NCI-H1048 (cell line): ENCODE measurements at places on chromosomes 16 and 17.

- no peak for DNase-seq
These were observed 13.2 kb downstream of the UTP4 start for GRCh38 chr16:69145658-69146057.

- no peak for DNase-seq
These were observed 10.3 kb upstream of the RAB11FIP4 start for GRCh38 chr17:31381165-31381668.

GRCh38 chr17:38557836-38558727, 47.7 kb downstream of the SRCIN1 start:
- DNase-seq = peak; percentile 85

DNA sequence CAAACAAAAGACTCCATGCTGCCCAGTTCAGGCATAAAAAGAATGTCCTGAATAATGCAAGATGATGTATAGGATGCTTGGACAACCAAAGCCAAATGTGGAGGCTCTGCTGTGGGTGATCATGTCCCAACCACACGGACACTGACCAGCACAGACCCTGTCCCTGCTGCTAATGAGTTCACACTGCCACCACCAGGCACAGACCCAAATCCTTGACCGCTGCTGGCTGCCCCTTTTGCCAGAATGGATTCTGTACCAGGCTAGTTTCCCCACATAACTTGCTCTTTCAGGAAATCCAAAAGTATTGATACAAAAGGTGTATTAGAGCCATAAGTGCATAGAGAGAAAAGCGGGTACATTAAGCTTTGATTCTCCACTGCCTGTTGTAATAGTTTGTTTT, 60.9 kb downstream of the XYLT1 start:
- DNase-seq = no peak

DNA sequence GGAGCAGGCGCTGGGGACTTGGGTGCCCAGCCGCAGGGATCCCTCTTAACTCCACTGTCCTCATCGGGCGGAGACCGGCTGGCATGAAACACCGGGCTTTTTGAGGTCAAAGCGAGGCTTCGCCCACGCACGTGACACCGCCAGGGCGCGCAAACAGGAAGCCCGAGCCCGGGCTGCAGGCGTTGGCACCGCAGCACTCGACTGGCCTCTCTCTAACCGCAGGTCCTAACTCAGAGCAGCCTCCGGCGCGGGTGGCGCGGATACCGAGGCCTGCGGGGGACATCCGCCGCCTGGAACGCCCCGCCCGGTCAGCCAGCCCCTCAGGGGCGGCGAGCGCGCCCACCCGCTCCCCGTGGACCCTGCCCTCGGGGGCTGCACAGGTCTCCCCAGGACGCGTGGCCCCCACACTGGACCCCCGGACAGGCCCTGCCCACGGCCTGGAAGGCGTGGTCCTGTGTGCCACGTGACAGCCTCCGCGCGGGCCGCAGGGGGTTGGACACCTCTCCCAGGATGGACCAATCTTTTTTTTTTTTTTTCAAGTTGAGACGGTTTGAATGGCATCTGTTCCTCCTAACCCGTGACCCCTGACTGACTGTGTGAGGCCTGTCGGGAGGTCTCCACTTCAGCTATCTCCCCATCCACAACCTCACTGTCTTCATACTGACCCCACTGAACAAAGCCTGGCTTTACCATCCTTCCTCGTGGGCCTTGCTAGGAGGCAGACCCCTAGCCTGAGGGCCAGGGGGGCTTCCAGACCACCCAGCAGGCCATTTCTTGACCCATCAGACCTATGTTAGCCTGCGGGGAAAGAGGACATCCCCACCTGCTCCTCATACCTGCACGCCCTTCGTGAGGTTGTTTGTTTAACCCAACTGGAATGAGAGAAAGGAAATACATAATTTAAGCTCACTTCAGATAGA, 8.4 kb upstream of the SLC47A2 start:
- DNase-seq = no peak

- DNase-seq = no peak
These were observed 13.8 kb downstream of the ENGASE start for GRCh38 chr17:79088247-79088996.

GRCh38 chr17:45118691-45119090, 13.6 kb downstream of the PLCD3 start:
- no peak for DNase-seq

GRCh38 chr16:77551357-77551756, 116.5 kb upstream of the ADAMTS18 start:
- no peak for DNase-seq

DNA sequence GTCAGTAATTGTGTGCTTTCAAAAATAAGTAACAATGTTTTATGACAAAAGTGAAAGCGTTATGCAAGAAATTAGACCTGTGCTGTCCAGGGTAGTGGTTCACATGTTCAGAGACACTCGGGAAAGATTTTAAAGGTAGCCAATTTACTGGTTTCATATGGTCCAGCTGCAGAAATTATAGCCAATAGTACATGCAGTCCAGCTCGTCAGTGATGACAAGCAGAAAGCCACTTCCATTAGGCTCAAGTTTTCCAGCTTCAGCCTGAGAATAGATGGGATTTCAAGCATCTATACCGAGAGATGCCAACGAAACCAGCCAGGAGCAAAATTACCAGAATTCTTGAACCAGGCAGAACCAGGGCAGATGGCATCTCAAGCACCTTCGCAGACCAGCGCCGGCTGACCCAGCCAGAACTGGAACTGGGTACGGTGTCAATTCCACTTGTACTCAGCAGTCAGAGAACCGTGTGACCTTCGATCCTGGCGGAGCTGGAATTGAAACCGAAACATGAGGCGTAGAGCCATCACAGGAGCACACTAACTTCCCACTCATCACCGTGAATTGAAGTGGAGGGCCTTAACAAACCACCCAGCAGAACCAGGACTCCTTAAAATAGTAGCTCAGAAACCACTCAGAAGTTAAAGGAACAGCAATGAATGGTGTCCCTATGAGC, 207.9 kb upstream of the HSBP1 start:
- no peak for DNase-seq

GRCh38 chr16:57748596-57748995, 13.0 kb downstream of the KATNB1 start:
- DNase-seq = no peak

DNA sequence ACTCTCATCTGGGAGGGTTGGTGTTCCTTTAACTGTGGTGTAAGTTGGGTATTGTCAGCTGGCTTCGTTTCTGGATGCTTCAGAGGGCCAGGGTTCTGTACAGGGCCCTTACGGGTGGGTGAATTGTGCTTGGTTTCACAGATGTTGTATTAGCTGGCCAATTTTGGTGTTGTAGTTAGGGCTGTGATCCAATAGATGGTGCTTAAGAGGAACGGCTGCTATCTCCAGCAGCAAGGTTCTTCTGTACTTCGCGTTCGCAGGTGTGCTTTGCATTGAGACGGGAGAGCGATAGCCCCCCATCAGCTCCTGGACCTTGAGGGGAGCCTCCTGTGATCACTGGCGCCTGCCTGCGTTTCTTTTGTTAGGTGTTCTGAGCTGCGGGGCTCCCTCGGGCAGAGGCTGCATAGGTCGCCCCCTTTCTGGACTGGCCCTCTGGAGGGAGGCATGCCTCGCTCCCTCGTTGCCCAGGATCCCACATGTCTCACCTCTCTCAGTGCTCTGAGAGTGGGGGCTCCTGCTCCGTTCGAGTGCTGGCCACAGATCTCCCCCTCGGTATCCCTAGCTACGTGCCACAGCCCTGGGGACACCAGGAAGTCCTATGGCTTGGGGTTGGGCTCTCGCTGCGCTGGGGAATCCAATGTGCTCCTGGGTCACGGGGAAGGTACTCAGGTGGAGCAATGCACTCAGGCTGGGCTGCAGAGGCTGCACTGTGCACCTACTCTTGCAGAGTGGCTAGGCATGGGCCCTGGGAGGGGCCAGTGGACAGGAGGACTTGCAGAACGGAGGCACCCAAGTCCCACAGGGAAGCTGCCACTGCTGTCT, 837 bp upstream of the PRDM7 start:
- no peak for DNase-seq

DNA sequence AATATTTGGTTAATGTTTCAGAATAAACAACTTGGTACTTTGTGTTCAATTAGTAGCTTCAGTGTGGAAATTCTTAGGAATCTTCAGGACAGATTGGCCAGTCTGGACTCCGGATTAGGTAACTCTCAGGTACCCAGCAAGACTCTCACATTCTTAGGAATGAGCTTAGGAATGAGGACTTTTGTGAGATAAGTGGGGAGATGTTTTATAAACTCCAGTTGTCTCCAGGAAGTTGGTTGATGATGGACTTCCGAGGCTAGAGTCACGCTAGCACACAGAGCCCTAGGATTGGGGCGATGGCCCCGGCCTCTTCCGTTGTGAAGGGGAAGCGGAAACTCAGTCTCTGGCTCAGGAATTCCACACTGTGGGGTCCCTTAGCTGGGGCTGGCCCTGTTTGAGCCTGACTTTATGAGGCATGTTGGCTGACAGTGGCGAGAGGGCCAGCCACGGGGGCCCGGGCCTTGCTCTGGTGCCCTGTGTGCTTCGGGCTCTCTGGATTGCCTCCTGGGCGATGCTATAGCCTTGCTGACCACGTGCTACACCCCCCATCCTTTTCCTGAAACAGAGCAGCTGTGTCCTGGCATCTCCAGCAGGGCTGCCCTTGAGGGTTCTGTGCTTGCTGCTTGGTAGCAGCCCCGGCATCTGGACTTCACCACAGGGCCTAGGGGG, 32.4 kb downstream of the RAB11FIP3 start:
- DNase-seq = no peak

GRCh38 chr16:49112754-49113153, 168.9 kb downstream of the CBLN1 start:
- DNase-seq = no peak

GRCh38 chr17:63792055-63792729, 18.2 kb downstream of the DDX42 start:
- DNase-seq = no peak

GRCh38 chr16:46555951-46556350, 65.2 kb downstream of the SHCBP1 start:
- no peak for DNase-seq

DNA sequence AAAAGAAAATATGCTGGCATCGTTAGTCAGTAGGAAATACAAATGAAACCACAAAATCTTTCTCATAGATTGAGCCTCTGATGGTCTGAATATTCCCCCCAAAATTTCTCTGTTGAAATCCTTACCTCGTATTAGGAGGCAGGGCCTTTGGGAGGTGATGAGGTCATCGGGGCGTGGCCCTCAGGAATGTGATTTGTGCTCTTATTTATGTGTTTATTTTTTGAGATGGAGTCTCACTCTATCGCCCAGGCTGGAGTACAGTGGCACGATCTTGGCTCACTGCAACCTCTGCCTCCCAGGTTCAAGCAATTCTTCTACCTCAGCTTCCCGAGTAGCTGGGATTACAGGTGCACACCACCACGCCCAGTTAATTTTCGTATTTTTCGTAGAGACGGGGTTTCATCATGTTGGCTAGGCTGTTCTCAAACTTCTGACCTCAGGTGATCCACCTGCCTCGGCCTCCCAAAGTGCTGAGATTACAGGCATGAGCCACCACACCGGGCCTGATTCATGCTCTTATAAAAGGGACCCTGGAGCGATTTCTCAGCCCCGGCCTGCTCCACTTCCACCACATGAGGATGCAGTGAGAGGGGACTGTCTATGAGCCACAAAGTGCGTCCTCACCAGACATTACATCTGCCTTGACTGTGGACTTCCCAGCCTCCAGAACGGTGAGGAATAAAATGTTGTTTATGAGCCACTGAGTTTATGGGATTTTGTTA, 53.1 kb downstream of the DNAH17 start:
- no peak for DNase-seq

DNA sequence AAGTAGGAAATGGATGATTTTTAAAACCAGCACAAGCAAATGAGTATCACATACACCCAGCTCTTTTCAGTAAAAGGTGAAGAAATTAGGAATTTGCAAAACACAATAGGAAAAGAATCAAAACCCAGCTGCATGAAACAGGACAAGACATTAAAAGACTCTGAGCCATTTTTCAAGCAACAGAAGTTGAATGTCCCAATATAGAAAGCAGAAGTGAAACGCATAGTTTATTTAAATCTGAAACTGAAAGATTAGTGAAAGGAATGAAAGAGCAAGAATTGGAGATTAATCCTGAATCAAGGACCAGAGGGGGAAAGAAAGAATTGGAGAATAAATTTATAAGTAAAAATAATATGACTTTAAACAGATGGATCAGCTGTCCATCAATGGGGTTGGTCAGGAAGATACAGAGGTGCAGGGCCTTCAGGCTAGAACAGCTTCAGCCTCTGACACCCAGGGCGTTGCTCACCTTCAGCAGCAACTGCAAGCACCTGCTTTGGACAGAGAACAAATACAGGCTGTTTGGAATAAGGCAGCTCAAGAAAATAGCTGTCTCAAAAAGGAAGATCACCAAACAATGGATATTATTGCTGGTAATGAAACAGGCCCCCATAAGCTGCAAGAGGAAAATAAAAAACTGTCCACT, 3.9 kb upstream of the ARHGAP17 start:
- no peak for DNase-seq

DNA sequence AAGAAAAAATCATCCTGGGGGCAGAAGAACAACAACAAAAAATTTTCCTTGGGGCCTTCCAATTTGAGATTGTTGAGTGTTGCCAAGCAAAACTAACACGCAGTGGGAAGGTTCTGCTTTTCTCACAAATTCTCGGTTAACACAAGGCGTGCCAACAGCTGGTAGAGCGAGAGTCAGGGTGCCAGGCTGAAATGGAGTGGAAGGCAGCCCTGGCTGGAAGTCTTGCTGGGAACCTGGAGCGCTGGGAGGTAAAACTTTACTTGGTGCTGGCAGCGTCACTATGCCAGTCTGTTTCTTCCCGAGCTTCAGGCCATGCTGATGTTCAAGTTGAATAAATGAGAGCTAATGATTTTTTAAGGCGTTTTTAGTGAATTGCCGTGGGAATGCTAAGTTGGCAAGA, 189.4 kb downstream of the WWOX start:
- no peak for DNase-seq

GRCh38 chr17:48597778-48598631, 4.4 kb upstream of the HOXB5 start:
- no peak for DNase-seq

DNA sequence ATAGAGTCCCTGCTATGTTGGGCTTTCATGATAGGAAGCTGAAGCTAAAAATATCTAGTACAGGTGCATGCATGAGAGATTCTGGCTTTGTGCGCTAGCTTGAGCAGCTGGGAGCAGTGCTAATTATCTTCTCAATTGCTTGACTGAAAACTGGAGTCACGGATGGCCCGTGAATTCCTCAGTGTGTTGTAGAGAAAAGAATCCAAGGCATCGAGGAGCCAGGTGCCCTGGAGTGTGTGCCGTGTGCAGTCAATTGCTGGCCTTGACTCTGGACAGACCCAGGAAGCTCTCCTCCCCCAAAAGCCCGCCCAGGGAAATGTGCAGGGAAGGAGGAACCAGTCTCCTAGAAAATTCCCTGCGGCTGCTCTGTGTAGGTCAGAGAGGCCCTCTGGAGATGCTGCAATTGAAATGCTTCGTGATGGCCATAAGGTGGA, 14.2 kb downstream of the LGALS3BP start:
- no peak for DNase-seq

- no peak for DNase-seq
These were observed 85.5 kb upstream of the TMEM132E start for GRCh38 chr17:34493917-34494316.

GRCh38 chr17:29549177-29549923, 17.5 kb downstream of the ABHD15 start:
- DNase-seq = no peak

DNA sequence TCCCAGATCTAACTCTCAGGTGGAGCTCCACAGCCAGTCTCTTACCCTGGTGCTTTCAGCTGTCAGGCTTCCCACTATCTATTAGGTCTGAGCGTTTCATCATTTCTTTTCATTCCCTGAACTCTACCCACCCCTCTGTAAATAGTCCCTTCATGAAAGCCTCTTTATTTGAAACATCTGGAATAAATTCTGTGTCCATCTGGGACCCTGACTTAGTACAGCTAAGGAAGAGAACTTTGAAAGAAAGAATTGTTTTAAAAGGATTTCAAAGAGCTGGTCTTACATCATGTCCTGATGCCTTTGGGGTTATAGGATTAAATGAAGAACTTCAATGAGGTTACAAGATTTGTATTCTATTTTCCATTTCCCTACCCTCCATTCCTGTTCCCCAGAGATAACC, 388.5 kb upstream of the CA10 start:
- no peak for DNase-seq
